Naive thymus-derived CD8-positive, alpha-beta T cell (primary cell): ENCODE measurements at places on chromosomes 7 and 10. TPM values are rescaled to one million over a fixed set of nuclear protein-coding genes. Genes with fewer than 3 reads are reported as not detected.
A peak's percentile ranks its signal among the peaks of the same experiment; 100 is the strongest.

DNA sequence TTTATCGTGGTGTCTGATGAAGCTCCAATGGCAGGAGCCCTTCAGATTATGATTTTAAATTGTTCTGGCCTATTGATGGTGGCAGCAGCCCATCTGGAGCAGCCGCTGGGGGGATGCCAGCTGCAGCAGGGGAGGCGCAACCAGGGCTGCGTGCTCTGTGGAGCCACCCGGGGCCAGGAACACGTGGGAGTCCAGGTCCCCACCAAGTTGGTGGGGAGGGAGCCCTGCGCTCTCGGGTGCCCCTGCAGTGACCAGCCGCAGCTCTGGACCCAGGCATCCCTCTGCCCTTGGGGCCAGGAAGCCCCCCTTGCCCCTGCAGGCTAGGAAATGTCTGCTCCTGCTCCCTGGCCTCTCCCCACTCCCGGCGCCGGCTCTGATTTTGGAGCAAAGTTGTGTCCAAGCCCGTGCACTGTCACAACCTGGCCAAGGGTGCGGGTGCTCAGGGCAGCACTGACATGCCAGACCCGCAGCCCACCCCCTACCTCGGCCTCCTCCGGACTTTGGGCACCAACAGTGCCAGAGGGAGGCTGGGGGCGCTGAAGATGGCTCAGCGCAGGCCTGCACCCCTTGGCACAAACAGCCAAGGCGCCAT lies 147.2 kb upstream of the ADO start:
- no peaks in the 10 kb centered on the region for H3K36me3 ChIP-seq
- peaks cover 2% of the 10 kb centered on the region for H3K27me3 ChIP-seq
- DNase-seq = no peak

DNA sequence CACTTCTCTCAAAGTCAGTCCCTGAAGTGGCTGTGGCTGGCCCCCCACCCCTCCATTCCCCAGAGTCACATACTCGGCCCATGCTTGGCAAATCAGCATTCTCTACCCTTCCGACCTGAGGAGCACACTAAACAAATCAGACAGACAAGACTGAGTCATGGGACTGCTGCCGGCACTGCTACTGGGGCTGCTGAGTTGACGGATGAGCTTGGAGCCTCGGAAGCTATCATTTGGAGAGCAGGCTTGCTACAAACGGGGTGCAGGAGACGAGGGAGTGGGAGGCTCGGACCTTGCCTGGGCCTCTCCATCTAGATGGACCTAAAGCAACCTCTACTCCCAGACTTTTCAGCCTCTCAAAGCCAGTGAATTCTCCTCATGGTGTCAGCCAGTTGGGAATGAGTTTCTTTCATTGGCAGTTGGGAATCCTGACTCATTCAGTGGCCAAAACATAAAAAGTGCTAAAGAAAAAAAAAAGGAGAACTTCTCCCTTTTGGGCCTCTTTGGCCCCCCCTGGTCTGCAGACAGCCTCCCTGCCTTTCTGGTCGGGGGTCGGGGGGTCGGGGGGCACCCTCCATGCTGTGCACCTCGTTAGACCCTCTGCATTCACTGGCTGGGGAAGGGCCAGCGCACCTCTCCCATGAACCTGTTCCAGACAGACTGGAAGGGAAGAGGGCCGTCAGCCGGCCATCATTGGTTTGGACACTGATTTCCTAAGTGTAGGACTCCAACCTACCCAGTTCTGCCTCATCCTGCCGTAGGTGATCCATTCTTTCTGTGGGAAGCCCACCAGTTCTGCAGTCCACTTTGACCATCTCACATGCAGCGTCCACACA lies 52.3 kb upstream of the COL13A1 start:
- H3K4me1 ChIP-seq = no peaks in the 10 kb centered on the region

DNA sequence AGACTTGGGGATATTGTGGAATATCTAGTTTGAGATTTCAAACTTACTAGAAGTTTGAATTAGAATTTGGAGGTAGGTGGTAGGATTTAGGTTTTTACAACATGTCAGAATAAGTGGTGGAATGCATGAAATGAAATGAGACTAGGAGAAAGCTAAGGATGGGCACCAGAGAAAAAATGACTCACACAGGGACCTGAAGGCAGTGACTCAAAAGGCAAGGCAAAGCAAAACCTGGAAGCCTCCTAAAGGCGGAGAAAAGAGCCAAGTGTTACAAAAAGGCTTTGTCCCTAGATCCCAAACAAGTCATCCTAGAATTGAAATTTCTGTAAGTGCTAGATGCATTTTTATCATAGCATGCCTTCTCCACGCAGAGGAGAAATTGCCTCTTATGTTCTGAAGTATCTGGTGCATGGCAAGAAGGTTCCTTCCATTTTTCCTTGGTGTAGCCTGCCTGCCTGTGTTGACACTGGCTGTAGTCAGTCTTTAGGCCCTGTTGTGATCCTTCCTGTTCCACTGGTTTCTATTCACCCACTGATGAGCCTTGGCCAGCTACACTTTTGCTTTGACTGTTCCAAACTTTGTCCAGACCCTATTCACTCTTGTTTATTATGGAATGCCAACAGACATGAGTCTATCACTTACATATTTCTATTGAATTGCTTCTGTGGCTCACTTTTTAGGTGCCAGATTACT lies 109.3 kb downstream of the ETV1 start:
- no peak overlapping the region for H3K4me3 ChIP-seq
- no peaks in the 10 kb centered on the region for H3K4me1 ChIP-seq
- DNase-seq = no peak
- H3K36me3 ChIP-seq = no peaks in the 10 kb centered on the region
- H3K27ac ChIP-seq = no peak overlapping the region

DNA sequence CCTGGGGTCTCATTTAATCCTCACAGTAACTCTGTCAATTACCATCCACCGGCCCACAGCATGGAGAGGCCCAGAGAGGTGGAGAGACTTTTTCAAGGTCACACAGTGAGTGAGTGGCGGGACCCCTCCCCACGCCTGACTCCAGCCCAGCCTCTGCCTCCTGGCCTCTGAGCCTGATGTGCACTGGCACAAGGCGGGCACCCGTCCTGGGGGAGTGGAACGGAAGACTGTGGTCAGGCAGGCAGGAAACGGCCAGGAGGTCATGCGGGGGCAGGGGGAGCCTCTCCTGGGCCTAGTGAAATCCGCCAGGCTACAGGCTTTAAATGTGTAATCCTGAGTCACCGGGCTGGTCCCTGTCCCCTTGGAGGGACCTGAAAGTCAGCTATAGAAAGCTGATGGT lies 32.2 kb downstream of the ZCCHC24 start:
- H3K4me1 ChIP-seq = no peaks in the 10 kb centered on the region
- no peaks in the 10 kb centered on the region for H3K36me3 ChIP-seq
- no peak overlapping the region for H3K27ac ChIP-seq
- no peaks in the 10 kb centered on the region for H3K27me3 ChIP-seq
- H3K4me3 ChIP-seq = no peak overlapping the region

DNA sequence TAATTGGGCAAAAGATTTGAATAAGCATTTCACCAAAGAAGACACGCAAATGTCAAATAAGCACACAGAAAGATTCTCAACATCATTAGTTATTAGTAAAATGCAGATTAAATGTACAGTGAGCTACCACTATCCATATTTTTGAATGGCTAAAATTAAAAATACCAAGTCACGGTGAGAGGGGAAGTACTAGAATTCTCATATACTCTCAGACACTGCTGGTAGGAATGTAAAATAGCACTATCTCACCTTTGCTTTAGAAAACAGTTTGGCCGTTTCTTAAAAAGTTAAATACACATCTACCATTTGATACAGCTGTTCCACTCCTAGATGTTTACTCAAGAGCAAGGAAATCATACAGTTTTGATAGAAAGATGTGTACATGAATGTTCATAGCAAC lies 115.8 kb upstream of the CELF2 start:
- H3K4me1 ChIP-seq = no peaks in the 10 kb centered on the region
- DNase-seq = no peak
- H3K36me3 ChIP-seq = no peaks in the 10 kb centered on the region
- peaks cover 8% of the 10 kb centered on the region for H3K27me3 ChIP-seq
- no peak overlapping the region for H3K27ac ChIP-seq

RHOBTB1 gene
- total RNA-seq = not detected

GRCh38 chr7:99579956-99580777 lies 17.9 kb upstream of the TMEM225B start:
- peaks cover 14% of the 10 kb centered on the region for H3K4me1 ChIP-seq
- H3K27me3 ChIP-seq = peaks cover 2% of the 10 kb centered on the region
- H3K4me3 ChIP-seq = peak overlapping the region; percentile 95
- peak overlapping the region; percentile 96 for H3K27ac ChIP-seq

- peaks cover 16% of the 10 kb centered on the region for H3K27me3 ChIP-seq
- no peak overlapping the region for H3K27ac ChIP-seq
- H3K4me3 ChIP-seq = no peak overlapping the region
- no peaks in the 10 kb centered on the region for H3K36me3 ChIP-seq
- no peaks in the 10 kb centered on the region for H3K4me1 ChIP-seq
Measured at GRCh38 chr10:116655568-116655967, 34.8 kb downstream of the PNLIPRP2 start.

DNA sequence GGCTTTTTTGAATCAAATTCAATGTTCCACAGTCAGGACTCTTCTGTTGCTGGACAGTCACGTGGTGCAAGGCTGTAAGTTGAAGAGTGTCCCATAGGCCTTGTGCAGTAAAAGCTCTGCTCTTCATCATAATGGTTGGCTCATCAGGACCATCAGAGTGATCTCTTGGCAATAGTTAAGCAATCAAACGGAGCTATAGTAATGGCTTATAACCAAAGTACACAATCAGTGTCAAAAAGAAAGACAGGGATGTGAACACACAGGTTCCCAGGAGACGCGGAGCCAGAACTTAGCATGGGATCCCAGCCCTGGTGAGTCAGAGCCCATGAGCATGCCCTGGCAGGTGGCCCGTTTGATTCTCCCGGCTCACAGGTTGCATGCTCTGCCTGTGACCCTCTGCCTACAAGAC lies 10.8 kb upstream of the GPNMB start:
- H3K36me3 ChIP-seq = no peaks in the 10 kb centered on the region
- peaks cover 2% of the 10 kb centered on the region for H3K27me3 ChIP-seq
- peaks cover 2% of the 10 kb centered on the region for H3K4me1 ChIP-seq
- no peak for DNase-seq
- no peak overlapping the region for H3K4me3 ChIP-seq

DNA sequence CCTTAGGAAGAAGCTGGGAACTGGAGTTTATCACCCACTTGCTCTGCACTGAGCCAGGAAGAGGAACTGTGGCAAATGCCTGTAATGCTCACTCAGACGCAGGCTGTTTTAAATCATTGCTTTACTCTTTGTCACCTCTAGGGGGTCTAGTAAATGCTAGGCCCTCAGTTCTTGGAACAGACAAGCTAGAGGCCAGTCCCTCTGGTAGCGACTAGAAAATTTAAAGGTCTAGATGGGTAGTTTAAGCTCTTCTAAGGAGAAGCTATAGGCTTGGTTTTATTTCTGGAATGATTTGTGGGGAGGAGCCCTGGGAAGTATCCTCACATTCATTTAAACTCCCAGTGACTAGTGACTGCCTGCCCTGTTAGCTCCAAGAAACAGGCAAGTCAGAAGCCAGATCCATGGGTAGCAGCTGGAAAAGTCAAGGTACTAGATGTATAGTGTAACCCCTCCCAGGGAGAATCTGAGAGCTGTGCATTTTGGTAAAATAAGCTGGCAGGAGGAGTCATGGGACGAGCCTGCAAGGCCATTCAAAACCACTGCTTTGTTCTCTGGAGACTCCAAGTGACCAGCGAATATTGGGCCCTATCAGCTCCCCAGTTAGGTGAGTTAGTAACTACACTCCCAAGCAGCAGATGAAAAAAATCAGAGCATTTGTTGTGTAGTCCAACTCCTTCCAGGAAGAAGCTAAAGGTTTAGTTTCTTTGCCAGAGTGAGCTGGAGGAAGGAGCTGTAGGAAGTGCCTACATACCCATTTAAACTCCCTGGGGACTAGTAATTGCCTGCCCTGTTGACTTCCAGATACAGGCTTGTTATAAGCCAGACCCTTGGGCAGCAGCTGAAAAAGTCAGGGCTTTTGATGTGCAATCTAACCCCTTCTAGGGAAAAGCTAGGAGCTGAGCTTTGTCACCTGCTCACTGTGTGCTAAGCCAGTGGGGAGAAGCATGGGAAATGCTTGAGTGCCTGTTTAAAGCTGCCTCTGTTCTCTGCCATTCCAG lies 68.9 kb downstream of the DYNC1I1 start:
- peaks cover 6% of the 10 kb centered on the region for H3K36me3 ChIP-seq
- H3K27ac ChIP-seq = no peak overlapping the region

GRCh38 chr7:1729773-1730172 lies 59.7 kb downstream of the ELFN1 start:
- DNase-seq = no peak
- H3K27me3 ChIP-seq = peaks cover 5% of the 10 kb centered on the region
- peaks cover 3% of the 10 kb centered on the region for H3K36me3 ChIP-seq
- no peaks in the 10 kb centered on the region for H3K4me1 ChIP-seq
- no peak overlapping the region for H3K4me3 ChIP-seq

GRCh38 chr10:63384675-63385074 lies 81.1 kb downstream of the JMJD1C start:
- no peak overlapping the region for H3K4me3 ChIP-seq
- no peaks in the 10 kb centered on the region for H3K27me3 ChIP-seq
- DNase-seq = no peak

EXOC4 gene
- total RNA-seq = 68.6 TPM

GRCh38 chr7:6279341-6279740 lies 6.9 kb upstream of the CYTH3 start:
- H3K27me3 ChIP-seq = no peaks in the 10 kb centered on the region
- no peak for DNase-seq
- H3K4me3 ChIP-seq = no peak overlapping the region

VGF gene
- not detected for total RNA-seq

COL13A1 gene
- total RNA-seq = not detected

DNA sequence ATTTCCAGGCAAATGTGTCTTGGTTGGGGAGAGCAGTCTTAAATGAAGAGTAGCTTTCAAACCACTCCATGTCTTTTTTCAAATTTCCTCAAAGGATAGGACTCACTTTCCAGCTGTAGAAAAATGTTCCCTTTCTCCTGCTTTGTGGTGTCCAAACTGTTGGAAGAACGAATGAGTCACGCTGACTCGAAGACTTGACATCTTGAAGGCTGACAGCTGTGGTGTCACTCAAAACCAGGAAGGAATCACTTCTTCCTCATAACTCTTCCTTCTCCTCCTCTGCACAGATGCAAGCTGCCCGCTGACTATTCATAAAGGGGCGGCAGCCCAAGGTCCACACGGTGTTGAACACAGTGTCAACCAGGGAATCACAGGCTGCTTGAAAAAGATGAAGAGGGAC lies 19.2 kb downstream of the PLA2G12B start:
- H3K27me3 ChIP-seq = peaks cover 12% of the 10 kb centered on the region
- H3K36me3 ChIP-seq = no peaks in the 10 kb centered on the region
- no peak overlapping the region for H3K4me3 ChIP-seq
- no peak overlapping the region for H3K27ac ChIP-seq
- no peaks in the 10 kb centered on the region for H3K4me1 ChIP-seq

DNA sequence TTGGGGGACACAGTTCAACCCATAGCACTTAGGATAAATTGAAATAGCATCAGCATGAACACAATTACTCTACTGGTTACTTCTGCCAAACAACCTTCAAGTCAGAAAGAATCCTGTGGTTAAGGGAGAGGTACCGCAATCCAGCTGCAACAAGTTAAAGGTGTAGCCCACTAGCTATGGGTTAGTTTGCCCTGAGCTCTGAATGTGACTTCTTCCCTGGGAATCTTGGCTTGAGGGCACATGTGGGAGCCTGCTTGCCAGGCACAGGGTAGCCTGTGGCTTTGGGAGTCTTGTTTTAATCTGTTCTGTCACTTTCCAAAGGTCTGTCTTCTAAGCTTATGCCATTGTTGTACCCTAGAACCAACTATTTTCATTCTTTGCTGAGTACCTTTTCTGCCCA lies 8.9 kb upstream of the SGPL1 start:
- H3K27ac ChIP-seq = no peak overlapping the region
- H3K27me3 ChIP-seq = peaks cover 34% of the 10 kb centered on the region

- peaks cover 3% of the 10 kb centered on the region for H3K36me3 ChIP-seq
- DNase-seq = no peak
- no peak overlapping the region for H3K27ac ChIP-seq
- no peaks in the 10 kb centered on the region for H3K4me1 ChIP-seq
Measured at GRCh38 chr7:143954135-143954534, 509 bp upstream of the OR2F1 start.

NACAD gene
- 0.16 TPM for total RNA-seq
